BE2C (cell line): ENCODE measurements at places on chromosomes 7 and 10.

GRCh38 chr10:29841724-29842649 is 207.2 kb upstream of the SVIL start:
- peak; percentile 70 for DNase-seq

DNA sequence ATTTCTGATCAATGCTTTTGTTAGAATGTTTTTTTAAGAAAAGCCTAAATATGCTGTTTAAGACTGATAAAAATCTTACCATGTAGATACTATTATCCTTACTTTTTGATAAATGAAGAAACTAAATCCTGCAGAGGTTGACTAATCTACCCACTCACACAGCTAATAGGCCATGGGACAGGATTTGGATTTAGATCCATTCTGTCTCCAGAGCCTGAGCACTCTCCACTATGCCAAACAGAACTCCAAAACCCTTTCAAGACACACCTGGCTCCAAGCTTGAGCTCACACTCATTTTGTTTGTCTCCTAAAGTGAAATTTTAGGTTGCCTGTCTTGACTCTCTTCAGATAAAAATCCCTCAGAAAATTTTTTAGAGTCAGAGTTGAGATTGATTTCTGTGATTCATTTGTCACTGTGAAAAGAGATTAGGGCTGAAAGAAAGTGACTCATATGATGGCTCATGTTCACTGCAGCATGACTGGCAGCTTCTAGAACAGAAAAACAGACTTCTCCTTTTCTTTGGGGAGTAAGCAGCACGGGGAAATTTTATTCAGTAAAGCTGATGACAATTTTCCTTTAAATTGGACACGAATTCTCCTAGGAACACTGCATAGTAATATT is 132.3 kb upstream of the POT1 start:
- DNase-seq: no peak

GRCh38 chr7:151894111-151895007 is 17.4 kb upstream of the PRKAG2 start:
- no peak for DNase-seq

DNA sequence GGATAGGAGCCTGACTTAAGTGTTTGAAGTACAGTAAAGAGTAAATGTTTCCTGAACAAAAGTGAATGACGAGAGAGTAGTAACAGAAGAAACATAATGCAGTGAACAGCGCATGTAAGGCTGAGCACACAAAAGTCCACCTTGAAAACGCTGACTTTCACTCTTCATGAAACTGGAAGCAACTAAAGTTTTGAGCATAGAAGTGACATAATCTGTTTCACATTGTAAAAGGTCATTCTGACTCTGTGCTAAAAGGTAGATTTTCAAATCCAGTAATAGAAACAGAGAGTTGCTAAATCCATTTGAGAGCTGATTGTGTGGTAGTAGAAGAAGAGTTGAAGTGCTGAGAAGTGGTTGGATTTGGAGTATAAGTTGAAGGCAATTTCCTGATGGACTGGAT is 1037.0 kb downstream of the CNTNAP2 start:
- no peak for DNase-seq

- DNase-seq: no peak
Measured at GRCh38 chr7:32921896-32922295, 30.3 kb upstream of the KBTBD2 start.

DNA sequence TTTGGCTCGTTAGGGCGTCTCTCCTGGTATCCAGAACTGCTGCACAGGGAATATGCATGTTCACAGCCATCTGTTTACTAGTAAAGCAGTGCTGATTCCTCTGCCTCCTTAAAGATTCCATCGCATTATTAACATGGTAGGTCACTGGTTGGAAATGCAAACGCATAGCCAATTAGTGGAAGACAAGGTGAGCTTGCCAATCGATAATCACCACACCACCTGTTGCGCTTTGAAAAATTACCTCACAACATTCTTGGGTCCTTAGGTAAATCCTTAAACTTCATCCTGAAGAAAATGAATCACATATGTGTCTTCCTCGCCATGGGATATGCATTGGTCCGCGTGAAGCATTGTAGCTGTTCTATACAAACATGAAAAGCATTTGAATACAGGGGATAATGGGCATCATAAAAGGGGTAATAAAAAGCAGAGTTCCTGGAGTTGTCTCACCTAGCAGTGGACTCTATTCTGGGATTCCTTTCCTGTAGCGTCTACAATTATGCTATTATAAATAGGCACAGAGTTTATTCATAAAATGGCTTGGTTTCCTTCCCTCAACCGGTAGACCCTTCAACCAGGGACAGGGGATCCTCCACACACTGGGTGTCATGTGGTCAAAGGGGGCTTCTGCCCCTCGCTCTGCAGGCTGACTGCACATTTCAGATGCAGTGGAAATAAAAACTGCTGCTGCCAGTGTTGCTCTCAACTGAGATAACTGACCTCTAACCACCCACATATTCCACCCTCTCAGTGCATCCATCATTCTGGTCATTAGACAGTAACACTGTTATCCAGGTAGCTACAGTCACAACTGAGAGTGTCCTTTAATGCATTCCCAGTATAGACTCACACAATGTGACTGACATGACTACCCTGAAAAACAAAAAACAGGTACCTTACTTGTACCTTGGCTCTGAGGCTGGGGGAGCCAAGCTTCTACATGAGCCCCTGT is 389.2 kb upstream of the NFE2L3 start:
- DNase-seq: no peak

DNA sequence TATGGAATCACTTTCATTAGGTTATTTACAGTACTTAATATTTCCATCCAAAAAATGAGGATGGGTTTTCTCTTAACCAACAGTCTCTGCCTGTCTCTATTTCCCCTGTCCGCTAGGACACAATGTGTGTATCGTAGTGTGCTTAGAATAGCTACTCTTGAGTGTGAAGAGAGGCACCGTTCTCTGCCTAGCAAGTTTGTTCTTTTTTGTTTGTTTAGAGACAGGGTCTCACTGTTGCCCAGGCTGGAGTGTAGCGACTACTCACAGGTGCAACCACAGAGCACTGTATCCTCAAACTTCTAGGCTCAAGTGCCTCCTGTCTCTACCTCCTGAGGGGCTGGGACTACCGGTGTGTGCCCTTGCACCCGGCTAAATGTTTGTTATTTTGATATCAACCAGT is 121.9 kb downstream of the ANK3 start:
- DNase-seq: no peak

- DNase-seq: no peak
Measured at GRCh38 chr7:80644054-80644453, 5.6 kb downstream of the CD36 start.

- DNase-seq: no peak
Measured at GRCh38 chr7:107563081-107563774, 492 bp downstream of the COG5 start.

GRCh38 chr10:78616125-78616695 is 452.6 kb upstream of the ZMIZ1 start:
- DNase-seq: no peak

GRCh38 chr7:52838981-52839411 is 196.4 kb upstream of the POM121L12 start:
- no peak for DNase-seq

DNA sequence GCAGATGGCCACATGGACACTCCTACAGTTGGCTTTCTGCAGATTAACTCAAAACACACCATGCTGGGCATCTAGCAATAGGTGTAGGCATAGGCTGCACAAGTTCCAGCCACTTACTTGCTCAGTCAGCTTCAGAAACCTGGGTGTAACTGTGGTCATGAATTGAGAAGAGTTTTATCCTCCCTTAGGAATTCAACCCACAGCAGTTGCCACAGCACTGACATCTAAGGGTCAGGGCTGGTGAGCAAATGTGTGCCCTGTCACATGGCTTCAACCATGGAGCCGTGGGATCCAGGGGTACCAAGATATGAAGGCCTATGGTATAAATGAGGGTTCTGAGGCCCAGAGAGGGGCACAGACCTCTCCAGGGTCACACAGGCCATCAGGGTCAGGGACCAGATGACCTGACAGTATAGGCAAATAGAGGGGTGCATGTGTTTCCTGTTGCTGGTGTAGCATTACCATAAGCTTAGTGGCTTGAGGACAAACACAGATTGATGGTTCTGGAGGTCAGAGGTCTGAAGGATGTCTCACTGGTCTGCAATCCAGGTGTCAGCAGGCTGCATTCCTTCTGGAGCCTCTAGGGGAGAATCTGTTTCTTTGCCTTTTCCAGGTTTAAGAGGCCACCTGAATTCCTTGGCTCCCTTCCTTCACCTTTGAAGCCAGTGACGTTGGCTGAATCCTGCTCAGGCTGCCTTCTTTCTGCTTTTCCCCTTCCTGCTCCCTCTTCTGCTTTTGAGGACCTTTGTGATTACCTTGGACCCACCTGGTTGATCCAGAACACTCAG is 24.1 kb downstream of the MINDY4 start:
- no peak for DNase-seq

GRCh38 chr10:73881221-73881919 is 7.0 kb upstream of the CAMK2G start:
- no peak for DNase-seq

DNA sequence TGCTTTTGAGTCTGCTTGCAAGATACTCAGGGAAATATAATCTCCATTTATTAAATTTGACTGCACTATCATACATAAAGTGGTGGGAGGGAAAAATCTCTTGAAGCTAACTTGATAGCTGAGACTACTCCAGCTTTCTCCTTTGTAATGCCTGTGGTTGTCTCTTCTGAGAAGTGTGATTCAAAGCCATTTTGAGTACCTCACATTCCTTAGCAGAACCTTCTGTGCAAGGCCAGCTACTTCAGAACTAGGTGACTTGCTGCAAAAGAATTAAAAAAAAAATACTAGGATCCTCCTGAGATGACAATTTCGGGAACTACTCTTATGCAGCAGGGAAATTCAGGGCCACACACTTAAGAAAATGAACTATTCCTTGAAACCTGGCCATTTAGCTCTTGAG is 294.8 kb downstream of the MDFIC start:
- no peak for DNase-seq

DNA sequence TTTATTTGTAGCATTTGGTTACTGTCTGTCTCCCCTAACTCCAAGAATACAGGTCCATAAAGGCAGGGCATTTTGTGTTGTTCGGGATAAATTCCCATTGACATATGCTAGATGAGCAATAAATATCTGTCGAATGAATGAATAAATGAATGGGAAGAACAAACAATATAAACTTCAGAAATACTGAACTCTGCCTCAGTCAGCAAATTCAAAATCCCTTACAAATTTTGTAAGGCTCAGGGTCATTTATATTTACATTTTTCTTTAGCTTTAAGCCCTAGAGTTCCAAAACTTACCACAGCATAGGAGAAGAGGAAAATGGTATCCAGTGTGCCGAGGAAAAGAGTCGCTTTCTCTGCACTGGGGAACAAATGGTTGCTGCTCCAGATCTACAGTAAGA is 29.0 kb downstream of the SLC37A3 start:
- DNase-seq: no peak

GRCh38 chr7:157274991-157275427 is 61.8 kb upstream of the DNAJB6 start:
- no peak for DNase-seq

DNA sequence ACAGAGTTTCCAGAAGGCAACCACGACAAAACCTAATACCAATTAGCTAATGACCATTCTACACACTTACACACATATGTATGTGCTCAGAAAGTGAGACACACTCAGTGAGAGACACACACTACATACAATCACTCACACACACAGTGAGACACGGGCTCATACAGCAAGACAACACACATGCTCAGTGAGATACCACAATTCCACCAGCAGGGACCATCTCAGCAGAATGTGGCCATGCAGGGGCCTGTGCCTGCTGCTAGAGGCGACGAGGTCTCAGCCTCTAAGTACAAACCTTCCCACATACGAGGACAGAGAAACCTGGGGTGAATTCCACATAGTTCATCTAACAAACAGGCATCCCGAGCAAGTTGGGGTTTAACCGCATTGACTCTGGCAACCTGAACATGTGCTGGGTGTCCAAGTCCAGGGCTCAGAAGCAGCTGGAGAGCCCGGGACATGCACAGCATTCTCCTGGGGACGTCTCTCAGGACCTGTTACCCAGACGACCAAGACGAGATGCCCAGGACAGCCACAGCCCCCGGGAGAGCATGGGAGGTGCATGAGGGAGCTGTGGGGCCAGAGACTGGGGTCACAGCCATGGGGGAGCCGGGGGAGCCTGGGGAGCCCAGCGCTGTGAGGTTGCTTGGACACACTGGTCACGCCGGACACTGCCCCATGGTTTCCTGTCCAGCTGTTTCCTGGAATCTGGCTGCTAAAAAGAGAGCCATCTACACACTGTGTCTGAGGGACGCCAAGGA is 523.6 kb downstream of the PTPRN2 start:
- DNase-seq: no peak

DNA sequence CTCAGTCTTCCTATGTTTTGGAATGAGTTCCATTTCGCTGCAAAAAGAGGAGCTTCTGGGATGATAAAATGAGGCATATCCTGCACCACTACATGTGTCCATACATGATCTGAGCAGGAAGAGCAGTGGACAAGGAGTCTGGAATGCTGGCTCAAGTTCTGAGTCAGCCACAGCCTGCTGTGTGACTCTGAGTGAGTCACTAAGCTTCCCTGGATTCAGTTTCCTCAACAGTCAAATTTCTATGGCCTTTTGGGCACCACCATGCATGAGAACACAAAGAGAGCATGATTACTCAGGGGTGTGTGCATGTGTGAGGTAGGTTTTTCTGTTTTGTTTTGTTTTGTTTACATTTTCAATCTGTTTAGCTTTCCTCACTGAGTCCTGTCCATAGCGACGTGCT is 254.6 kb downstream of the ANKRD30A start:
- DNase-seq: no peak

GRCh38 chr10:57983281-57983791 is 284.4 kb downstream of the IPMK start:
- DNase-seq: no peak

DNA sequence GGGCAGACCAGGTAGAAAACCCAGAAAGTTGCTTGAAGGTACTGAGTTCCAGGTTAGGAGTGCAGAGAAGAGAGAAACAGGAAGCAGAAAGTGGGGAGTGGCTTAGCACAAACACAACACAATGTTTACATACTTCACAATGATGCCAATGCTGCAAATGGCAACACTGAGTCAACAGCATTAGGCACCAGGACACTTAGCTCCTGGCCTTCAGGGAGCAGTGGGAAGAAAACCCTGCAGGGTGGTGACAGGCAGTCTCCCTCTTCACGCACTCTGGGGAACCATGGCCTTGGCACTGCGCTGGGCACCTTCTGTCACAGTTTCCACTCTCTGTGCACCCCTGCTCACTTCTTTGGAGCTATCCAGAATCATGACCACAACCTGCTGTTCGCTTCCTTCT is 7.3 kb downstream of the ICA1 start:
- DNase-seq: no peak

GRCh38 chr7:149238051-149238450 is 1.4 kb upstream of the ZNF212 start:
- no peak for DNase-seq

GRCh38 chr10:30974773-30975415 is 56.8 kb downstream of the ZNF438 start:
- no peak for DNase-seq

DNA sequence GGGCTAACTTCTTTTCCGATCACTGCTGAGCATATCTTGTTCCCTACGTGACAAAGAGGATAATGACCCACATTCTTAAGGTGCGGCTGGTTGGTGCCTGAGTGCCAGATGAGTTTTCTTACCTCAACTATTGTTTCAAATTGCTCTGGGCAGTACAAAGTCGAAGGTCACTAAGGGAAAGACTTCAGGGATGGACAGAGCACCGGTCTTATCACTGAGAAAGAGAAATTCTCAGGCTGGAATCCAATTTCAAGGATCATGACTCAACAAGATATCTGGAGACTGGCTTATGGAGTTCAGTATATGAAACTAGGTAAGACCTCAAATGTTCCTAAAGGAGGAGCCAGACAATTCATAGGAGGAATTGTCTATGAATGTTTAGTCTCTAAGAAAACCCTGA is 780.3 kb downstream of the SUGCT start:
- DNase-seq: no peak

- no peak for DNase-seq
Measured at GRCh38 chr7:323410-323809, 33.4 kb downstream of the FOXL3 start.

- DNase-seq: no peak
Measured at GRCh38 chr7:127905491-127906330, 125.5 kb downstream of the LRRC4 start.
